ENCODE measurements at places on chromosomes 13 and 19.
A peak's percentile ranks its signal among the peaks of the same experiment; 100 is the strongest.

DNA sequence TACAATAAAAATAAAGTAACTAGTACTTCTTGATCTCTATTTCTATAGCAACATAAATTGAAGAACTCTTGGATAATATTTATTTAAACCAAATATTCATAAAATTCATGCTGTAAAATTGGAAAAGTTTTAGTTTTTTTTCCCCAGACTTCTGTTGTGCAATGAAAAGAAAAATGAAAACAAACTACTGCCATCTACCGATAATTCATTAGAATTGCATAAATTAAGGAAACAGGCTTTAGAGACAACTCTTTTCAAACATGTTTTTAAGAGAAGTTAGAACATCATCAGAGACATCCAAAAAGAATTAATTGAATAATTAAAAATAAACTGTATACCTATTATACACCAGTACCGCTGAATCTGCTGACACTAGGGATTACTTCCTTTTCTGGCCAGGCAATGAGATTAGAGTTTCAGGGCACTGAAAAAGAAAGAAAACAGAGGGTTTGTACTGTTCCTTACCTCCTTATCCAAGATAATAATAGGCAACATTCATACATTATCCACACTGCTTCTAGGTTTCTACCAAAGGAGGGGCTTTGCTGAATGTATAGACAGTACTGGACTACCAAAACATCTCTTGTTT lies 4.9 kb downstream of the CCDC122 start:
- no peak for DNase-seq

DNA sequence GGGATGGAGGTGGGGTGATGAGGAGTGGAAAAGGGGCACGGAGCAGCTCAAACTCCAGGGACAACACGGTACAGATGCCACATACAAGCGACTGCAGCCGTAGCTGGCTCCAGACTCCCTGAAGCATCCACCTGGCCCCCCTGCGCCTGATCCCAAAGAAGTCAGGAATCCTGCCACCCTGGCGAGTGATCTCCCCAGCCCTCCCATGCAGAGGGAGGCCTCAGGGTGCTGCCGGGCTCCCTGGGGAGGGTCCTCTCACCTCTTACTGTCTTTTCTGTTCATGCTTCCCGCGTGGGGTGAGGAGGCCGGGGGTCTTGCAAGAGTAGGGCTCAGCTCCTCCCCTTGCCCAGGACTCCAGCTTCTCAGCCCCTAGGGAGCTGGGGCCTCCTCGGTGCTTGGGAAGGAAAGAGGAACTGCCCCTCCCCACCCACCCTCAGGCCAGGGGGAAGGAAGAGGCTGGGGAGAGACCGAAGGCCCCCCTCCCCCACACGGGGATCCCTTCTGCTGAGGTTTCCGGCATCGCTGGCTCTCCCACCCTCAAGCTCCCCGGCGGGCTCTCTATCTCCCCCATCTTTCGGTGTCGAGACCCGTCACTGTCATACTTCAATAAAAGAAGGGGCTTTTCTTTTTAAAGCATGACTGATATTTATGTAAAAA lies at the start of gene RASGRP4:
Gene RASGRP4 (minus strand): TSS at position 410 of the 657 bp plus-strand sequence. CDS start 128 bp downstream, at position 282.
- no peak for DNase-seq

- no peak for DNase-seq
Measured at GRCh38 chr13:71626421-71627117, 240.4 kb downstream of the DACH1 start.

- DNase-seq: no peak
Measured at GRCh38 chr13:72808917-72809500, 27.1 kb downstream of the PIBF1 start.

- DNase-seq: no peak
Measured at GRCh38 chr13:97979051-97979450, 25.6 kb downstream of the IPO5 start.

- DNase-seq: no peak
Measured at GRCh38 chr19:5244351-5244750, 96.3 kb downstream of the PTPRS start.

GRCh38 chr19:38711726-38712153 lies 32.5 kb downstream of the CAPN12 start:
- DNase-seq: no peak

- DNase-seq: no peak
Measured at GRCh38 chr13:67623630-67624029, 393.5 kb upstream of the PCDH9 start.

- DNase-seq: peak; percentile 95
Measured at GRCh38 chr19:14005349-14006084, 603 bp downstream of the RFX1 start.

DNA sequence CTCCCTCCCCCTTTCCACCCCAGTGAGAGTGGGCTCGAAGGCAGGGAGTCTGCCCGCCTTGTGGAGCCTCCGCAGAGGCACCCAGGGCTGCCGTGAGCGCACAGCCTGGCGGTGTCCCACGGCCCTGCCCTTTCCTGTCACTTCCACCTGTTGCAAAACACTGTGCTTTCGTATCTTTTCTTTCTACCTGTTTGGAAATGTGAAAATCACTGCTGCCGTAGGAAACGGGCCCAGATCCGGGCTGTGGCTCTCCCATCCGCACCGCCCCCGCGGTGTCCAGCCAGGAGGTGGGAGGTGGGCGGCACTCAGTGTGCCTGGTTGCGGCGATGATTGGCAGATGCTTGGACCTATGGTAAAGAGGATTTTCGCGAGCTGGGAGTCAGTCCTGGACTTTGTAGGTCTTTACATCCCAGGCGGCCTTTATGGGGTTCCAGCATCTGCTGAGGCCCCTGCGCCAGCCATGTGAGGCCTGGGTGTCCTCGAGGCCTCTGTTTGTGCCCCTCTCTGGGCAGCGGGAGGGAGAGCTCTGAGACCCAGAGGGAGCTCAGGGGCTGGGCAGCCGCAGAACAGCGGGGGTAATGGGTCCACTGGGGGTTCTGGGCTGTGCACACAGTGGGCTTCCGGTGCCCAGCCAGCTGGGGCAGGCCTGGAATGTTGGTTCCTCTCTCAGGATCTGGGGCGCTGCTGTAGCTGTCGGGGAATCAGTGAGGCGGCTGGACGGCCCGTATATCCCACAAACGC lies 6.1 kb downstream of the STK11 start:
- DNase-seq: no peak

GRCh38 chr13:20270163-20270865 lies 38.2 kb upstream of the GJB6 start:
- no peak for DNase-seq

DNA sequence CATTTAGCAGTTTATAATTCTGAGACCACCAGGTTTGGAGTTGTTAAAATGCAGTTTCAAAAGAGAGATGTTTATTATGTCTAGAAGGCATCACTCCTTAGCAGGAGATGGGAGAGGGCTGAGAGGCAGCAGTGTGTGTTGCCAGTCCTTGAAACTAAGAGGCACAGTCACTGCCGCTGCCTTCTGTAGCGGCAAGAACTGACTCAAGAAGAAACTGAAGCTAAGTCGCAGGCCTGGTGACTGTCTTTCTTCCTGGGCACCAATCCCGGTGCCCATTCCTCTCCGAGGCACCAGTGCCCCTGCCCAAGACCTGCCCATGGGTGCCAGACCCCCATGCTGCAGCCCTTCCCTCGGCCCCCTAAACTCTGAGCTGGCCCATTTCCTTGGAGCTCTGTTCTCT lies 20.1 kb downstream of the N4BP2L1 start:
- DNase-seq: no peak

DNA sequence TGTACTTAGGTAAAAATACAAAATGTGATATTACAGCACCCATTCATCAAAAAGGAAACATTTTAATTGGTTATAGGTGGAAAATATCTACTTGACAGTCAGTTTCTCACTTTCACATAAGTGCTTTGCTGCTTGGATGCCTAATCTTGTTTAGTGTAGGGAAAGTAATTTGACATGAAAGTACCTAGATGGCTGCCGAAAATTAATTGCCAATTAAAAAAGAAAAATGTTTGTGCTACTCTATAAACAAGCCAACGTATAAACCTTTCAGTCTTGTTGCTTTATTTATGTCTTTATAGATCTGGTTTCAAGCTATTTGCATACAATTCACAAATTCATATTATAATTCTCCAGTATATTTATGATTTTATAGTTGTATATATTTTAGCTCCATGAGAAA lies 729.9 kb downstream of the DACH1 start:
- DNase-seq: no peak

DNA sequence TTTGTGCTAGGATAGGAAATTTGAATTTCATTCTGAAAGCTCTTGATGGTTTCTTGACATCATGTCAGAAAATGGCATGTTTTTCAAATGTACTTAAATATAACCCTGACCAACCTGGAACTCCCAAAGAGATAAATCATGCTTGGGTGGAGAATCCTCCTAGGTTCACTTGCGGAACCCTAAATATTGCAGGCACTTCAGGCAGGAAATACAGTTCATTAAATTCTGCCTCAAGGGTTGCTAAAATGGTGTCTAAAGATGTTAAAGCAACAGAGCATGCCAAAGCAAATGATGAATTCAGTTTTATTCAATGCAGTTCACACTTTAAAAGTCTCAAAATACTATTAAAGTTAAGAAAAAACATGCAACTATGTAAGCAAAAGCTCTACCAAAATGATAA lies 415.9 kb downstream of the SLITRK6 start:
- DNase-seq: no peak

GRCh38 chr19:15154002-15154612 lies 46.7 kb downstream of the NOTCH3 start:
- DNase-seq: no peak

GRCh38 chr19:17931532-17932191 lies 1.2 kb upstream of the CCDC124 start:
- DNase-seq: no peak

DNA sequence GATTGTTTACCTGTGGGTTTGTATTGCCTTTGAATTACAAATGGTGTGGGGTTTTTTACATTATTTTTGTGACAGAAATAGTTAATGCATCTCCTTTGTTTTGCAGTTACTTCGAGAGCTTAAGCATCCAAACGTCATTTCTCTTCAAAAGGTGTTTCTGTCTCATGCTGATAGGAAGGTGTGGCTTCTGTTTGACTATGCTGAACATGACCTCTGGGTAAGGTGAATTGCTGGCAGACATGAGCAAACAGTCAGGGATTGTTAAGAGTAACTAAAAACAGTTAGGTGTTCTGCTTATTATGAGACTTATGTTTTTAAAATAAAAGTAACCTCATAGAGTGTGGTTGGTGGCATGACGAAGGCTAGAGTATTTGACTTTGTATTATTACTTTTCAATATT lies 95.0 kb downstream of the CDK8 start:
- DNase-seq: no peak

GRCh38 chr13:97101912-97102708 lies 107.8 kb upstream of the OXGR1 start:
- DNase-seq: no peak

- no peak for DNase-seq
Measured at GRCh38 chr13:51417716-51418115, 35.1 kb downstream of the INTS6 start.

DNA sequence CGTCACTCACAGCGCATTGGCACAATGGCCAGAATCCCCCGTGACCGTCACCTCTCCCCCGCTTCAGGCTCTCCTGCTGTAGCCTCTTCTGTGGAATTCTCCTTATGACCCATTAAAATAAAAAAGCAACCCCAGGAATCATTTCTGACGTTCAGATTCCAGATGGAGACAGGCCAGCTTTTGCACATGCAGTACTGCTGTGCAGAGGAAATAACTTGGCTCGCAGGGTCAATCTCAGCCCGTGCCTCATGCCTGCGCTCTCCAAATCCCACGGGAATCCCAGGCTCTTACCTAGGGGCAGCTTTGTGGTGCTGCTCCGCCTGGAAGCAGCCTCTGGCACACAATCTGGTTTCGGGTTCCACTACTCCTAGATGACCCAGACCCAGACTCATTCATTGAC lies 32.7 kb upstream of the SOX1 start:
- no peak for DNase-seq

DNA sequence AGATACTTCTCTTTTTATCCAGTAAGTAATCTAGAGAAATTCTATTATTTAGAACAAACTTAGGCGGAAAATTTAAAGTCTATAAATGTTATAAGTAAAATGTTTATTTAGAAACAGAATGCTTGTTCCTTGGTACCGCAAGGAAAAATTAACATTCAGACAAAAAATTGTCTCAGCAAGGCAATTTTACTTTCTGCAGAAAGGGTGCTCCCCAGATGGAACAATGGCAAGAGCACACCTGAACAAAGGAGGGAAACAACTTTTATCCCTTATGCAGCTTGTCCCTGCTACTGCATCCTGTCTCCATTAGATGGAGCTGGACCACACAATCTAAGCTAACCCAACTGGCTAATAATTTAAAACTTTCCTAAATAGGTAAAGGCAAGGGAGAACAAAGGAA lies 6.5 kb upstream of the ZNF708 start:
- no peak for DNase-seq

DNA sequence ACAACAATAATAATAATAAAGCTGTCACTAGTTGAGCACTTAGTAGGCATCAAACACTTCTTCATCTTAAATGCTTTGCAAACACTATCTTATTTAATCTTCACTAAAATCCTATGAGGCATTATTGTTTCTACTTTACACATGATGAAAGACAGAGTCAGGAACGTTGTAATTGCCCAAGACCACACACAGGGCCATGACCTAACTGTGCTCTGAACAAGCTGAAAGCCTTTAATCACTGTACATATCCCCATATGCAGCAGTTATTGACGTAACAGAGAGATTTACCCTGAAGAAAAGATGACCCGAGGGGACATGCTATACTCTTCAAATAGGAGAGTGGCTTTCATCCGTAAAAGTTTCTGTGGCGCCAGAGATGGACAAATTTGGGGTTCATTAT lies 53.0 kb downstream of the SACS start:
- no peak for DNase-seq

DNA sequence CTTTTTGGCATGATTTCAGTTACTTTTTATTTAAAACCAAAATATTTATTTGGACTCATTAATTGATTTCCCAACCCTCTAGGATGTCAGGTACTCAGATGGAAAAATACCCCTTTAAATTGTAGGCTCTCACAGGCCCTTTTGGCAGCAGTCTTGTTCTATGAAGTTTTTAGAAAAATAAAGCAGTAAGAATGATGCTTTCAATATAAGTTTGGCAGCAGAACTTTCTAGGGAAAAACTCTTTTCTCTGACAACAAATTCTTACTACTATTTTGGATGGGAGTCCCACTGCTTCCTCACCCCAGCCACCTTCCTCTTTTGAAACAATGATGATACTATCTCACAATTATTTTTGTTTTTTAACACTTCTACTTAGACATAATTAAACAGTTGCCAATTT lies 581.6 kb upstream of the SGCG start:
- no peak for DNase-seq

GRCh38 chr13:50410921-50411746 lies 395.9 kb downstream of the KCNRG start:
- DNase-seq: no peak

GRCh38 chr13:31242916-31243315 lies 43.1 kb downstream of the B3GLCT start:
- no peak for DNase-seq

GRCh38 chr13:36294096-36294495 lies 3.5 kb downstream of the CCDC169 start:
- no peak for DNase-seq

GRCh38 chr13:77545626-77546412 lies 10.3 kb downstream of the SCEL start:
- no peak for DNase-seq

DNA sequence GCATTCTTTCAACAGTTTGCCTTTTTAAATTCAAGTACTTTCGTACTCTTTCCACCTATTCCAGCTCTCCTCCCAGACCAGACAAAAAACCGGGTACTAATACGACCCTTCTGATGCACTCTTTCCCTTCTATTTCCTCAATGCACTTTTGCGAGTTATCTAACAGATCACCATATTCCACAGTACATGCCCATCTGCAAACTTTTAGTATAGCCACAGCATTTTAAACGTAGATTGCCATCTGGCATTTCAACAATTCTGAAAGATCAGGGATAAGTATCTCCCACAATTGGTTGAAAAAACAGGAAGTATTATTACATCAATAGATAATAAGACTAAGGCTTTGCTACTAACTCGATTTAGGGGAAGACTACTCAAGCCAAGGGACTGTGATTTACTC lies 31.5 kb downstream of the RBM26 start:
- no peak for DNase-seq

Data from right forelimb (tissue), 1 donor.